ENCODE measurements at places on chromosomes 16 and 17. TPM values are rescaled to one million over a fixed set of nuclear protein-coding genes. Genes with fewer than 3 reads are reported as not detected.

Gene SLC4A1
- total RNA-seq: 0.84 TPM

Gene ZNF385C
- total RNA-seq: not detected

Gene TNS4
- not detected for total RNA-seq

Gene NOTUM
- not detected for total RNA-seq
